Stimulated activated CD8-positive, alpha-beta memory T cell treated with anti-CD3 and anti-CD28 coated beads, Interleukin-4, amount 100 ng/mL, for 1 hour (primary cell): ENCODE measurements at places on chromosomes 5 and 9.

GRCh38 chr9:137416563-137417151 lies 6.3 kb downstream of the EXD3 start:
- no peak for DNase-seq

GRCh38 chr5:14238272-14238671 lies 95.1 kb downstream of the TRIO start:
- DNase-seq = no peak

DNA sequence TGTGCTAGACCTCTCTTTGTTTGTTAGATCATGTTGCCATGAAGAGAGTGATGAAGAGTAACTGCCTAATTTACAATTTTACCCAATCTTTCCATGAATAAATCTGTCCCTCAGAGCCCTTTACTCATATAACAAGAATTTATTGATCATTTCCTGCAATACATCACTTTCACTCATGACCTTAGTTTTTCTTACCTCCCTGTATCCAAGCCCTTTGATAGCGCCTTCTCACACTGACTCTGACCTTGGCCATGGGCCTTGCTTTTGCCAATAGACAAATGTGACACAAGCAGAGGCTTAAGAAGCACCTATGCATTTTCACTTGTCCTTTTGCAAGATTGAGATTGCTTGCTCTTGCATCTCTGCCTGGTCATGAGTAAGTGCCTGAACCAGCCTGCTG lies 288.1 kb downstream of the NNT start:
- DNase-seq = no peak

DNA sequence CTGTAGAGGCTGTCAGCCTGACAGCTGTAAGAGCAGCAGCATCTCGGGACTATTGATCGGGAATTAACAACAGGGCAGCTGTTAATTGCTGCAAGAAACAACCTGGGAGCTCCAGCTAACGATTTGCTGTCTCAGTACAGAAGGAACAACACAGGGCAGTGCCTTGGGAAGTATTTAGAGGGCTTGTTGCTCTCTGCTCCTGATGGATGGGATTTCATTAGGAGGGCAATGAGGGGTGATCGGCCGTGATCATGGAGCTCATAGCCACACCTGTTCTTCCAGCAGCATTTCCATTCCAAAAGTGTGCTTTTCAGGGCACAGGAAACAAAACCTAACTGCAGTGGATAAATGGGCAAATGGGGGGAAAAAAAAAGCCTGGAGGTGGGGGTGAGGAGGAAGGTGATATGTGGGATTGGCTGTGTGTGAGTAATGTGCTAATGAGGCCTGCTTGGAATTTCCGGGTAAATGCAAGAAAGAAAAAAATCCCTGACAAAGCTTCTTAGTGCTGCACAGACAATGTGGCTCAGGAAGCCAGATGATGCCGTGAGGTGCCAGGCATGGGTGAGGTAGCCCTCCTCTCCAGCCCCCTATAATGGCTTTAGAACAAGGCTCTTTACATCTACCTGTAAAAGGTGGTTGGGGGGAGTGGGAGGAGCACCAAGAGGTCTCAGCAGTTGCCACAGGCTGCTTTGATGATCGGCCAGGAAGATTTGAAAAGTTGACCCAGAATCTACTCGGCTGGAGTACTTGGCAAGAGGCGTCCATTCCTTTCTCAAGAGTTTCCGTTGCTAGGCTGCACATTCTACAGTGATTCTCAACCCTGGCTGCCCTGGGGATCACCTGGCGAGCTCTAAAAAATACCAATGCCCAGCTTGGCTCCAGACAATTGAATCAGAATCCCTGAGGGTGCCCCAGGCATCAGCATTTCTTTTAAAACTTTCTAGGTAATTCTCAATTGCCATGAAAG lies 139.5 kb upstream of the KLF9 start:
- no peak for DNase-seq

DNA sequence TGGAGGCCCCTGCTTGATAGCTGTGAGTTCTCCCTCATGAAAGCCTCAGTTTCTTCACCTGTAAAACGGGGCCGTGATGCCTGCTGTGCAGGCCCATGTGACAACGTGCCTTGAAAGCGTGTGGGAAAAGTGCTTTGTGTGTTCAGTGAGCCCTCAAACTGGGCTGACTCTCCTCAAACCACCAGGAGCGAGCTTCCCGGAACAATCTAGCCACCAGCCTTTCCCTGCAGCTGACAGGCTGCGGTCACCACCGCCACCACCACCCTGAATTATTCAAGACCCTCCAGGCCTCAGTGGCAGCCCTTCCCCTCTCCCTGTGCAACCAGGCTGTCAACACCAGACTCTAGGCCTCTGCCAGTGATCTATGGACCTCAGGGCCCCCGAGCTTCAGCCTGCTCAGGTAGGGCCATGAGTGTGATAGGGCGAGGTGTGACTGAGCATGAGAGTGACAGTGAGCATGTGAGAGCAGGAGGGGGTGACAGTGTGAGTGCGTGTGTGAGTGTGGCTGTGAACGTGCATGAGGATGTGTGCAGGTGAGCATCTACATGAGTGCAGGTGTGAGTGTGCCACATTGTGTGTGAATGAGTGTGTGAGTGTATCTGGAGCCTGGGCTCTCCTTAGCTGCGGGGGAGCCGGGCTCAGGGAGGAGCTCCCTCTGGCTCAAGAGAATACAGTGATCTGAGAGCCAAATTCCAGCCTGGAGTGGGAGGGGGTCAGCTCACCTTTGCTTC lies 53.3 kb upstream of the PSD2 start:
- no peak for DNase-seq

GRCh38 chr9:20811872-20812271 lies 127.8 kb downstream of the FOCAD start:
- DNase-seq = no peak

DNA sequence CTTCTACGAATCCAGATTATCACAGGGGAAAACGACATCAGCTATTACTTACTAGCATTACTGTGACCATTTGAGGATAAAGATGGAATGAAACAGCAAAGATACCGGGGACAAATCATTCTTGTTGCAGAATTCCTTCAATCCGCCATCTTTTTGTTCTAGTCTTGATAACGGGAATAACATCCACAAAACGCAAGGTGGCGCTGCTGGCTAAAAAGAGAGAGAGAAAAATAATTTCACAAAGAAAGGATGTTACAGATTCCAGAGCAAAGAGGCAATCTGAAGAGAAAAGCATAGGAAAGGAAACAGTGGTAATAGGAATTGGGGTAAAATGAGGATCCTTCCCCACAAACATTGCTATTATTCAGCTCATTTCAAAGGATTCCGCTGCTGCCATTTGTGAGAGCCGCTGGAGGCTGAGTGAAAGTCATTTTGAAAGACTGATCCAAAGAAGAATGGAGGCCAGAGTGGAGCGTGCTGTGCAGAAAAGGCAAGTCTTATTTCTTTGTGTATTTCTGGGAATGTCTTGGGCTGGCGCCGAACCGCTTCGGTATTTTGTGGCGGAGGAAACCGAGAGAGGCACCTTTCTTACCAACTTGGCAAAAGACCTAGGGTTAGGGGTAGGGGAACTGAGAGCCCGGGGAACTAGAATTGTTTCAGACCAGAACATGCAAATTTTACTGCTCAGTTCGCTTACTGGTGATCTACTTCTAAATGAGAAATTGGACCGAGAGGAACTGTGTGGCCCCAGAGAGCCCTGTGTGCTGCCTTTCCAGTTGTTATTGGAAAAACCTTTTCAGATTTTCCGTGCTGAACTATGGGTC lies at the start of gene PCDHB7:
Gene PCDHB7 (plus strand): TSS at position 264 of the 824 bp plus-strand sequence. CDS start 192 bp downstream, at position 456.
- no peak for DNase-seq

DNA sequence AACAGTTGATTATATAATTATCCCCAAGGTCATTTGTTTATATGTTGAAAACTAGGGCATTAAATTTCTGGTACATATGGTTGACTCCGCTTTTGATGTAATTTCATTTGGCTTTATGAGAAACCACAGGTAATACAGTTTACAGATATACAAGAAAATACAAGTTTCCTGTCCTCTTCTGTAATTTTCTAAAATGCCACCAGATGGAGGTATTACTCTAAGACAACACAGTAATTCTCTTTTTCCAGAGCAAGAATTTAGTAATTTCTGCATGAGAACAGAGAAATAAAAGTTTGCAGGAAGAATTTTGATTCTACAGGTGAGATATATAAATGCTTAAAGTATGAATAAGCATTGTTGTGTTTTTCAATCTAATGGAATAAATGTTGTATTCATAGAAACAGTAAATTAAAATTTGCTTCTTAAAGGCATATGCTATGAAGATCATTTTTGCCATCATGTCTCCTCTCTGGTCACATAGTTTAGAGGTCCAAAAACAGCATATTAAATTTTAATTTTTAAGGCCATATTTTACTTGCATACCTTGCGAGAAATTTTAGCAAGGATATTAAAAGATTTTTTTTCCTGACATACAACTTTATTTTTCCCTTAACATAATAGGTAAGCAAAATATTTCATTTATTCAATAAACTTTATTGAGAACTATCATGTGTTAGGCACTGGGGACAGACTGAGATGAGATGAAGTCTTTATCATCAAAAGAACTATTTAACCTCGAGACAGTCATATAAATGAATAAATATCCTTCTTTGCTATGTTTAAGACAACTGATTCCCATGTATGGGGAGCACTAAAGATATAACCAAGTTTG lies 22.7 kb downstream of the CHD1 start:
- no peak for DNase-seq

DNA sequence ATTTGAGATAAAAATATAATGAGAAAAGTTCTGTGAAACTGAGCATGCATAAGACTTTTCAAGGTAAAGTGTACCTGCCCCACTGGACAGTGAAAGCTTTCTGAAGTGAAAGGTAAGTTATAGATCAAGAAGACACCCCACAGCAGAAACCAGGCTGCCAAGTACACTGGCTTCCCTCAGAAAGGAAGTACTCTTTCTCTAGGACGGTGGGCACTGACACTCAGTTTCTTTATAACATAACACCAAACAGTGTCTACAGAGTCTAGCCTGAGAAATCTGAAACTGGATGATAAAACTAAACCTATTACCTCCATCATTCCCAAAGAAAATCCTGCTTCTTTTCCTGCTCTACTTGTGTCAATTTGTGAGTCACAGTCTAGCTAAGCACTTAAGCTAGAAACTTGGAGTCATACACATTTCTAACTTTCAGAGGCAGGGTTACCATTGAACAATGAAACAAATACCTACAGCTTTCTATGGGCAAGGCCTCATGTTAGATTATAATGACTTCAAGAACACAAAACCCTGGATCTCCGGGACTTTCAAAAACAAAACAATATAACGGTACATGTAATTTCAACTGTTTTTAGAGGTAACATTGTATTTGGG lies 136.7 kb downstream of the CPLANE1 start:
- DNase-seq = no peak

GRCh38 chr9:130991778-130992681 lies 16.9 kb upstream of the LAMC3 start:
- no peak for DNase-seq

DNA sequence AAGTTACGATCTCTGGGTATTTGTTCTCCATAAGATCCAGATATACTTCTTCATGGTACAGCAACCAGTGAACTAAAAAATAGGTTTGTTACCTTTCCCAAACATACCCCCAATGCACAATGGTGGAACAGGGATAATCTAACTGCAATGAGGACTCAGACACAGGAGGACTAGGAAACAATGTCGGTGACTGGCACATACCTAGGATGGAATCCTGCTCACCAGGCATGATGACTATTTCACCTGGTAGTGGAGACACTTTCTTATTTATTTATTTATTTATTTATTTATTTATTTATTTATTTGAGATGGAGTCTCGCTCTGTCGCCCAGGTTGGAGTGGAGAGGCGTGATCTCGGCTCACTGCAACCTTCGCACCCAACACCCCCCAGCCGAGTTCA lies 159.9 kb upstream of the CCNH start:
- no peak for DNase-seq

- DNase-seq = no peak
Measured at GRCh38 chr5:124372457-124372856, 374.0 kb downstream of the ZNF608 start.

- no peak for DNase-seq
Measured at GRCh38 chr9:792331-793260, 48.9 kb upstream of the DMRT1 start.

GRCh38 chr9:86594724-86595123 lies 240.5 kb upstream of the TUT7 start:
- DNase-seq = no peak

- DNase-seq = no peak
Measured at GRCh38 chr9:18238752-18239447, 235.1 kb upstream of the ADAMTSL1 start.

- no peak for DNase-seq
Measured at GRCh38 chr5:179376701-179377420, 31.6 kb upstream of the ADAMTS2 start.

DNA sequence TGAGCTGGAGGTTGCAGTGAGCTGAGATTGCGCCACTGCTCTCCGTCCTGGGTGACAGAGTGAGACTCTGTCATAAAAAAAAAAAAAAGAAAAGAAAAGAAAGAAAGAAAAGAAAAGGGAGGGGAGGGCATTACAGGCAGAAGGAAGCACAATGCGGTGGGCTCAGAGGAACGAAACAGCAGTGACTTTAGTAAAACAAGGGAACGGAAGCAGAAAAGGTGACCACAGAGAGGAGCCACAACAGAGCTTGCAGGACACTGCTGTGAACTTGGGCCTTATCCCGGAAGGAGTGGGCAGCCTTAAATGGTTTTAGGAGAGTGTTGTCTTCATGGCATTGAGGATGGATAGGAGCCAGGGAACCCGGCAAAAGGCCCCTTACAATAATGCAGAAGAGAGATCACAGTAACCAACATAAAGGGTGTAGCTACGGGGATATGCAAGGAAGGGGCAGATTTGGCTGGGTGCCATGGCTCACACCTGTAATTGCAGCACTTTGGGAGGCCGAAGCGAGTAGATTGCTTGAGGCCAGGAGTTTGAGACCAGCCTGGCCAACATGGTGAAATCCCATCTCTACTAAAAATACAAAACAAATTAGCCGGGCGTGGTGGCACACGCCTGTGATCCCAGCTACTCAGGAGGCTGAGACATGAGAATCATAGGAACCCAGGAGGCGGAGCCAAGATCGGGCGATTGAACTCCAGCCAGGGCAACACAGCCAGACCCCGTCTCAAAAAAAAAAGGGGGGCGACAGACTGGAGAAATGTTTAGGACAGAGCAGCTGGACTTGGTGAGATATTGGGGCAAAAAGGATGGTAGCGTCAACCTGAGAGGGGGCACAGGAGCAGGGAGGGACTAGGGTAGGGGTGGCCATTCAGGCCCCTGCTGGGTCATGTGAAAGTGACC lies 83.9 kb upstream of the ZBTB43 start:
- DNase-seq = no peak
